HFFc6 (cell line): ENCODE measurements at places on chromosomes 2 and 18. TPM values are rescaled to one million over a fixed set of nuclear protein-coding genes. Genes with fewer than 3 reads are reported as not detected.

DNA sequence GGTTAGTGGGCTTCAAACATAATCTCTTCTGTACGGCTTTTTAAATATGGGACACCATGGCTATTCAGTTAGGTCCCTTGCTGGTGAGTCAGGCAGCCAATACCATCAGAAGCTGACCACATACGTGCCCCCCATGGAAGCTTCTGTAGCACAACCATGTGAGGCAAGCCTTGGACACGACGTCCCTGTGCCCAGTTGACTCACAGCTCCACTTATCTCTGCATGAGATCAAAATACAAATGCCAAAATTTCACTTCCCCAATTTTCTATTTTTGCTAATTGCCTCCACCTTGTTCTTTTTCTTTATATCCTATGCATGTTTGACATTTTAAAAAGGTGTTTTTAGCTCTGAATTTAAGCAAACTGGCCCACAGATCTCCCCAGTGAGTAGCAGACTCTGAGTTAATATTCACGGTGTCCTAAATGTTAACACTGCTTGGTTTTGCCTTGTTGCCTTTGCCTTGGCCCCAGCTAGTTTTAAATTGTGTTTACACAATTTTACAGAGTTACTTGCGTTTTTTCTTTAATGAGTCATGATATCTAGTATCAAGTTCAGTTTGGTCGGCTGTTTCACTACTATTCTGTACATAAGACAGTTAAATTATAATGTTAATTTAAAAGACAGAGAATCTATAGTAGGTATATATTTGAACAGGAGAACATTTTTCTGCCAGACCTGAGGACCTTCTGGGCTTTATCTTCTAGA lies 77.5 kb downstream of the CDCA7 start:
- peak; percentile 32 for DNase-seq
- peaks cover 11% of the 10 kb centered on the region for H3K4me1 ChIP-seq
- no peak overlapping the region for H3K27ac ChIP-seq
- peaks cover 33% of the 10 kb centered on the region for H3K27me3 ChIP-seq
- no peaks in the 10 kb centered on the region for H3K36me3 ChIP-seq

GRCh38 chr2:106858810-106859209 lies 27.2 kb downstream of the ST6GAL2 start:
- no peak for DNase-seq
- H3K4me1 ChIP-seq = no peaks in the 10 kb centered on the region
- no peak overlapping the region for H3K27ac ChIP-seq
- H3K36me3 ChIP-seq = no peaks in the 10 kb centered on the region
- no peak overlapping the region for H3K4me3 ChIP-seq
- peaks cover 5% of the 10 kb centered on the region for H3K27me3 ChIP-seq

DNA sequence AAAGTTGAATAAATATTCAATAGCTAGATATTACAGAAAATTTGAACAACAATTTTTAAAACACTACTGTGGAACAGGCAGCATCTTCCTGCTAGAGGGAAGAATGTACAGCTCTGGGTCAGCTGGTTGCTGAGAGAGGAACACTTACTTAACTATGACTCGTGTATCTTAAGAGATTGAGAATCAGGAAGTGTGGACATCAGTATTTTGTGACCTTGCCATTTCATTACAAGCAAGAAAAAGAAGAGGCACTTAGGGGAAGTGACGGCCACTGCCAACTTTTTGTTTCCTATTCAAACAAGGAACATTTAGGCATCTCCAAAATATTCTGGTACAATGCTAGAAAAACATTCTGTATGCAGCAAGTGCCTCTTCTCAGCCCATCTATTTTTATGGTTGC lies 45.9 kb downstream of the ITPRID2 start:
- 0 out of 2 replicates have a peak overlapping the region, but pooled peaks have one; percentile 9 for H3K27ac ChIP-seq
- peaks cover 44% of the 10 kb centered on the region for H3K4me1 ChIP-seq
- H3K36me3 ChIP-seq = peaks cover 4% of the 10 kb centered on the region; the same call in 1 of the 2 replicates
- no peak overlapping the region for H3K4me3 ChIP-seq

DNA sequence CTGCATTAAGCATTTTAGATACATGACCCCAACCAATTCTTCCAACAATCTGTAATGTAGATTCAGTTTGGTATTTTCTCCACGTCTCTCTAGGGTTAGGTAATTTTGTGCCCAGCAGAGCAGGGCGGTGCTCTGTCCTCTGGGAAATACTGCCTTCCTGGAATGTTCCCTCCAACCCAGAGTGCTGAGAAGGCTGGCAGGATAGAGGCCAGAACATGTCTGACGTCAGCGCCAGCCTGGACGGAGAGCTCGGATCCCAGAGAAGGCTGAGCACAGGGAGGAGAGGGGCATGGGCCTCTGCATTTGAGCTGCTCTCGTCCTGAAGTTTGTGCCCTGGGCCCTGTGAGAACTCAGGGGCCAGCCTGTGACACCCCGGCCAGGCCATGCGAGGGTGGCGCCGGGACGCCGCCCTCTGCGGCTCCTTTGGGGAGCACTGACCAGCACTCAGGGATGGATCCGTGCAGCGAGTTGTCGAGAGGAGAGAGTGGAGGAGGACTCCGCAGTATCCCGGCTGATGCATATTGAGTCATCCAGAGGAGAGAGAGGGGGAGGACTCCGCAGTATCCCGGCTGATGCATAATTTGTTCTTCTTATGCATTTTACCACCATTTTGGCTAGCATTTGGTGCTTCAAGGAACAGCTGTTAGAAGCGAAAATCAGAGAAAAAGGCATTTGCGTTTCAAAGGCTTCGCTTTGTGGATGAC lies 80.0 kb upstream of the PXDN start:
- no peak for DNase-seq
- no peaks in the 10 kb centered on the region for H3K36me3 ChIP-seq
- H3K4me3 ChIP-seq = no peak overlapping the region
- no peak overlapping the region for H3K27ac ChIP-seq
- H3K4me1 ChIP-seq = peaks cover 12% of the 10 kb centered on the region
- peaks cover 19% of the 10 kb centered on the region for H3K27me3 ChIP-seq

GRCh38 chr2:201157694-201158093 lies 25.2 kb upstream of the CASP10 start:
- peak overlapping the region; percentile 11; the same call in 1 of the 2 replicates for H3K4me3 ChIP-seq
- peak overlapping the region; percentile 76 for H3K27ac ChIP-seq
- DNase-seq = peak; percentile 58
- peaks cover 49% of the 10 kb centered on the region for H3K36me3 ChIP-seq
- H3K27me3 ChIP-seq = peaks cover 3% of the 10 kb centered on the region

- H3K27ac ChIP-seq = no peak overlapping the region
- no peak overlapping the region for H3K4me3 ChIP-seq
- peaks cover 15% of the 10 kb centered on the region for H3K4me1 ChIP-seq
- no peaks in the 10 kb centered on the region for H3K36me3 ChIP-seq
- no peak for DNase-seq
Measured at GRCh38 chr2:228763379-228763981, 507.6 kb downstream of the PID1 start.

DNA sequence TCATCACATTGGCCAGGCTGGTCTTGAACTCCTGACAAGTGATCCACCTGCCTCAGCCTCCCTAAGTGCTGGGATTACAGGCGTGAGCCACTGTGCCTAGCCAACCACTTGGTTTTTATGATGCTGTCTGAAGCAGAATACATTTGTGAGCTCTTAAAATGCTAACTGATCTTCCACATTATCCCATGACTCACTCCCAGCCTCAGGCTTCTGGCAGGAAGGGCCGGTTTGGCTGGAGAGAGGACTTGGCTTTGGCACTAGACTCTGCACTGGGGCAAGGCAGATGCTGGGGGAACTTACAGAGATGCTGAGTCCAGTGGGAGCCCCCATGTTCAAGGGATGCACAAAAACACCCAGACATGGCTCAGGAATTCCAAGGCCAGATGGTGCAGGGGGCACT lies 40.5 kb upstream of the SH3BP4 start:
- peak; percentile 83 for DNase-seq
- peaks cover 9% of the 10 kb centered on the region for H3K4me1 ChIP-seq
- no peaks in the 10 kb centered on the region for H3K36me3 ChIP-seq
- peak overlapping the region; percentile 20; the same call in 1 of the 2 replicates for H3K27ac ChIP-seq
- no peak overlapping the region for H3K4me3 ChIP-seq

DNA sequence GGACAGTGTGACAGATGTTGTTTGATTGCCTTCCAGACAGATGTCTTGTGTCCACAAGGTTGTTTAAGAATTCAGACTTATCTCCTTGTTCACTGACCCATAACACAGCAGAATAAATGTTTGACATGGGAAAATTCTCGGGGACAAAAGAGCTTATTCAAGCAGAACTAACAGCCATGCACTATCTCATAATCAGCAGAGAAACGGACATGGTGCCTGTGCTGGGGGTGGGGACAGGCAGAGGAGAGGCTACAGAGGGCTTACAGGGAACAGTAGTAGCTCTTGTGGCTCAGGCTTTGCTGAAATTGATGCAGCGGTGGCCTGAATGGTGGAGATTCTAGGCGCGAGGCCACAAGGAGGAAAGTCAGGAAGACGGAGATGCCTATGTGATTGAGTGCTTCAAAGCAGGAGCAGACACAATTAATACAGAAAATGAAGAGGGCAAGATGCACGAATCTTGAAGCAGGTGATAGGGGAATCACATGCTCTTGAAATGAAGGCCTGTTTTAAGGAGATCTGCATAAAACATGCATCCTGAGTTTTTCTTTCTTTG lies 62.0 kb upstream of the CAB39 start:
- no peak for DNase-seq
- H3K27ac ChIP-seq = no peak overlapping the region
- no peaks in the 10 kb centered on the region; the same call in 1 of the 2 replicates for H3K36me3 ChIP-seq
- peaks cover 23% of the 10 kb centered on the region for H3K4me1 ChIP-seq
- peak overlapping the region; percentile 66 for H3K4me3 ChIP-seq

DNA sequence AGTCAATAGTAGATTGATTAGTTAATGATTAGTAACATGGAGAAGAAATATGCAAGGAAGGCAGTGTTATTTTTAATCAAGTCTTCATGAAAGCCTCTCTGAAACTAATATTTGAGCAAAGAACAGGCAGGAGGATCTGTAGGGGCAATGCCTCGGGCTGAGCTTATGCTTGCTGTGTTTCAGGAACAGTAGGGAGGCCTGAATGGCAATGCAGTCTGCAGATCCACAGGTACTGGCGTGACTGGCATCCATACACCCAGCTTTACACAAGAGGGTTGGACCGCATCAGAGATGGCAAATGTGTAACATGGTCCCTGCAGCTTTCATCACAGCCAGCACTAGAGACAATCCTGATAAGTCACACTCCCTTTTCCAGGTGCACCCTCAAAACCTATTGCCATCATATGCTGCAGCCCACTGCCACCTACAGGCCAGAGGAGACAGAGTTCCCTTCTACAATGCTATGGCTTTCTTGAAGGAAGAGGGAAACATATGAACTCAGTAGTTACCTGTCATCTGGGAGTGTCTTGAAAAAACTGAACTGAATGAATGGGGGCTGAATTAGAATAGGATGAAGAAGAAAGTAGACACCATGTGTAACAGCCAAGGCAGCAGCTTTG lies 582.4 kb upstream of the RAB6C start:
- H3K4me1 ChIP-seq = no peaks in the 10 kb centered on the region
- H3K27ac ChIP-seq = no peak overlapping the region
- no peak for DNase-seq
- H3K36me3 ChIP-seq = no peaks in the 10 kb centered on the region; the same call in 1 of the 2 replicates
- H3K4me3 ChIP-seq = no peak overlapping the region
- no peaks in the 10 kb centered on the region for H3K27me3 ChIP-seq

DNA sequence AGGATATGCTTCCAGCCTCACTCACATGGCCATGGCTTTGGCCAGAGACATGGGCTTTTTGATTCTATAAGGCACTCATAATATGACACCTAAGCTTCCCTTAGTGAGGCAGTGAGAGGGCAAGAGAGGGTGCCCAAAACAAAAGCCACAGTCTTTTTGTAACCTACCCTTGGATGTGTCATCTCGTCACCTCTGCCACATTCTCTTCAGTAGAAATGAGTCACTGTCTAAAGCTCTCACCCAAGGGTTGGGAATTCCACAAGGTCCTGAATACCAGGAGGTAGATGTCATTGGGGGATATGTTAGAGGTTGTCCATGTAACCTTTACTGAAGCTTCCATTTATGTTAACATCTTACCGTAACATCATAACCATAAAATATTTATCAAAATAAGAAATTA lies 108.4 kb downstream of the ALMS1 start:
- H3K4me1 ChIP-seq = peaks cover 6% of the 10 kb centered on the region
- no peak overlapping the region for H3K27ac ChIP-seq
- H3K27me3 ChIP-seq = no peaks in the 10 kb centered on the region

- no peak overlapping the region for H3K27ac ChIP-seq
- peaks cover 72% of the 10 kb centered on the region for H3K4me1 ChIP-seq
- no peak for DNase-seq
- no peak overlapping the region for H3K4me3 ChIP-seq
- H3K36me3 ChIP-seq = peaks cover 6% of the 10 kb centered on the region; the same call in 1 of the 2 replicates
Measured at GRCh38 chr2:74007711-74008110, 23.0 kb downstream of the TET3 start.

DNA sequence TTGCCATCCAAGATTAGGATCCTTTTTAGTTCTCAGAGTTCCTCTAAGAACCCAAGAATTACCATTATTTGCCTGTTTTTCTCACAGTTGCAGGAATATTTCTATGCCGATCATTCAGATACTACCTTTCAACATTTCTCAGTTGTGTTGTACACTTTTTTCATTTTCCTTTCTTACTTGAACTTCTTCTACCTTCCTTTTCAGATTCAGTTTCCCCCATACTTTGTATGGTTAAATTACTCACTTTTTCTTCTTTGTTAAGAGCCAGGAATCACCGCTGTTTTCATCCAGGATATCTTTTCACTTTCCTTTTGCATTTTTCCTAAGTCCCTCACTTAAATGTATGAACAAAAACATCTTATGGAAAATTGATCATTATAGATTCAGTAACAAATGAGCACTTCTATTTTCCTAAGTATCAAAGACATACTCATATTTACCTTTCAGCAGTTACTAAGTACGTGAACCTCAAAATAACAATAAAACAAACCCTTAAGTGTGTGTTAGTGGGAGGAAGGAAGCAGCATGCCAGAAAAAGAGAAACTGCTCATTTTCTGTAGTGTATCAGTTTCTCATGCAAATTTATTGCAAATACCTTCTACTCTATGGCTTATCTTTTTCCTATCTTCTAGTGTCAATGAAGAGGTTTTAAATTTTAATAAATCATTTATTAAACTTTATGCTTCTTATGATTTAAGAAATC lies 64.3 kb upstream of the STAT1 start:
- peak overlapping the region; percentile 63 for H3K4me3 ChIP-seq
- H3K4me1 ChIP-seq = no peaks in the 10 kb centered on the region
- peaks cover 4% of the 10 kb centered on the region for H3K27me3 ChIP-seq
- DNase-seq = no peak
- no peak overlapping the region for H3K27ac ChIP-seq

DNA sequence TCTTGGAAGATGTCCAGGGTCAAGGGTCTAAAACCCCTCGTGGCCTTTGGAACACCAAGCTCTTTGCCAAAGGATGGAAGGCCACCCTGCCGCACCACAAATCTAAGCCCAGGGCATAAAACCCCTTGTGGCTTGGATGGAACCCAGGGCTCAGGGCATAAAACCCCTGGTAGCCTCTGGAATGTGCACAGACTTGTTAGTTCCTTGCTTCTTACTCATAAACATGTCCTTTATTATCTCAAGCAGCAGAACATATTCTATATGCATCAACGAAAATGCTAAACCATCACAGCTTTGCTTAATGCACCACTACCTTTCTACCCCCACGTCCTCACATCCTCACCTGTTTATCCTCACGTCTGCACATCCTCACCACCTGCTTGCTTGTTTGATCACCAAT lies 998.0 kb downstream of the DSC3 start:
- DNase-seq = no peak
- no peaks in the 10 kb centered on the region for H3K36me3 ChIP-seq
- H3K4me3 ChIP-seq = no peak overlapping the region
- no peak overlapping the region for H3K27ac ChIP-seq
- H3K27me3 ChIP-seq = no peaks in the 10 kb centered on the region; the same call in none of the 2 replicates
- no peaks in the 10 kb centered on the region; the same call in 1 of the 2 replicates for H3K4me1 ChIP-seq

Gene TMEFF2
- not detected in 2 replicates for total RNA-seq

Gene CKAP2L
- total RNA-seq = 10.7 and 28.7 TPM in 2 replicates

Gene MROH2A
- total RNA-seq = not detected in 3 replicates

Gene HOXD12
- 0.28 TPM in 1 of 3 replicates, not detected in the others for total RNA-seq

Gene MEP1B
- total RNA-seq = not detected in 3 replicates

Gene GATA6
- 0.38 to 1.6 TPM (median 0.63 TPM) in 3 replicates for total RNA-seq

Gene TRIM43
- not detected in 2 replicates for total RNA-seq
